ENCODE measurements at places on chromosomes 5 and 9.

- DNase-seq = no peak
Measured at GRCh38 chr5:167861129-167861927, 430.1 kb upstream of the WWC1 start.

GRCh38 chr9:134168757-134169550 is 4.6 kb upstream of the RNU6ATAC start:
- no peak for DNase-seq

DNA sequence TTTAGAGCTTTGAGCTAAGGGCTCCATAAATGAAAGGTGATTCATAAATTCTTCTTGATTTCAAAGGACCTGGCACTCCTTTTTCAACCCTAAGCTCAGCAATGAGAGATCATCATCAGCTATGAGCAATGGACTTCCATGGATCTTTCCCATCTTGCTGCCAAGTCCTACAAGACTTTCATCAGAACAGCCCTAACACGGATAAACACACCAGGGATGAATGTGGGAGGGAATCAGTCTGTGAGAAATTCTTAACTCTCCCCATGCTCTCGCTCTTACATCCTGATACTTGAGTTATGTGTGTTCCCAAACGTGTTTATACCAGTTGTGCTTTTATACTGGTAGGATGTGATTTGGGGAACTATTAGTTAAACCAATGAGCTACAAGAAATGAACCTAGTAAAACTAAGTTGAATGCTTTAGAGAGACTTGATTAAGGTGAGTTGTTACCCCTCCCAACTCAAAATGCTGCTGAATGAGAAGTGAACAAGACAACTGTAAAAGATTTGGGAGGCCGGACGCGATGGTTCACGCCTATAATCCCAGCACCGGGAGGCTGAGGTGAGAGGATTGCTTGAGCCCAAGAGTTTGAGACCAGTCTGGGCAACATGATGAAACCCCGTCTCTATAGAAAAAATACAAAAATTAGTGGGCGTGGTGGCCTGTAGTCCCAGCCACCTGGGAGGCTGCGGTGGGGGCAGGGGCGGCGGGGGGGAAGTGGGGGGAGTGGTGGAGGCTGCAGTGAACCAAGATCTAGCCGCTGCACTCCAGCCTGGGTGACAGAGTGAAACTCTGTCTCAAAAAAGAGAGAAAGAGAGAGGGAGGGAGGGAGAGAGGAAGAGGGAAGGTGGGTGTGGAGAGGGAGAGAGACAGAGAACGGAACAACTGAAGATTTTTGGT is 5.2 kb upstream of the RPL26L1 start:
- DNase-seq = no peak

GRCh38 chr9:116646661-116647514 is 40.2 kb upstream of the TRIM32 start:
- no peak for DNase-seq

DNA sequence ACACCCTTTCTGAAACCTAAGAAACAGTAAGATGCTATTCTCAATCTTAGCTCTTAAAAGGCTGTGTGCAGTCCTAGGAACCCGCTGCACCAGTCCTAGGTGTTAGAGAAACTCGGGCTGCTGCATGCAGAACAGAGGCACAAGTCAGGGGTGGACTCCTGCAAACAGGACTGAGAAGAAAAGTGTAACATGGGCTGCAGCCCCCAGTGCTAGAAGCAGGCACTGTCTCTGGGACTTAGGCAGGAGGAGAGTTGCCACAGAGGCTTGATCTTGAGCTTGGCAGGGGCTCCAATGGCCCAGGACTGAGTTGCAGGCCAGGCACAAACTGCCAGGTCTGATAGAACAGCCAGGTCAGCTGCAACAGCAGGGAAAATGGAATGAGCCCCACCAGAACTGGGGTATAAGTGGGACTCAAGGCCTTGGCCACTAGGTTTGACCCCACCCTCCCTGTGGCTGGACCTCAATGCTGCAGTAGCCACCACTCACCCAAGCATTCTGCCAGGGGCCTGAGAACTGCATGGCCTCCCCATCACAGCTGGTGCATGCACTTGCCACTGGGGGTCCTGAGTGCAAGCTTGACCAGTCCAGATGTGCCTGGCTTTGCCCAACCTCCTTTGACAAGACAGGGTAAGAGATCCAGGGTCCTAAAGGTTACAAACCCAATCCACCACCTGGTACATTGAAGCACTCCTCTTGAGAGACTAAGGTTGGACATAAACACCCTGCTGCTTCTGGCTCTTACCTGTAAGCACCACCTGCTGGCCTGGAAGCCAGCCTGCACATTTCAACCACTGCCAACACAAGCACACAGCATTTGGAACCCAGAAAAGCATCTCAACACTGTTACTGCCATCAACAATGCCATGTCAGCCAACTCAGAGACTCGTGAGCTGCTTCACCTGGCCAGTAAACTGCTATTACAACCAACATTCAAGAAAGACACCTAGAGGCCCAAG is 103.3 kb downstream of the FBXL17 start:
- DNase-seq = no peak

DNA sequence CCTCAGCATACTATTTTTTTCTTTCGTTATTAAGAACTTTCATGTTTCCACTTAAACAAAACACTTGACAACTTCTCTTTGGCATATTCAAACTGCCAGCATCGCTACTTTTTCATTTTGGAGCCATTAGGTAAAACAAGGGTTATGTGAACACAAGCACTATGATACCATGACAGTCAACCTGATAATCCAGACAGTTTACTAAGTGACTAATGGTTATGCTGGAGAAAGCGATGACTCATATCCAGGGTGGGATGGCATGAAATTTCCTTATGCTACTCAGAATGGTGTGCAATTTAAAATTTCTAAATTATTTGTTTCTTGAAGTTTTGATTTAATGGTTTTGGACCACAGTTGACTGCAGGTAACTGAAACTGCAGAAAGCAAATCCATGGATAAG is 29.9 kb upstream of the PRSS3 start:
- no peak for DNase-seq

DNA sequence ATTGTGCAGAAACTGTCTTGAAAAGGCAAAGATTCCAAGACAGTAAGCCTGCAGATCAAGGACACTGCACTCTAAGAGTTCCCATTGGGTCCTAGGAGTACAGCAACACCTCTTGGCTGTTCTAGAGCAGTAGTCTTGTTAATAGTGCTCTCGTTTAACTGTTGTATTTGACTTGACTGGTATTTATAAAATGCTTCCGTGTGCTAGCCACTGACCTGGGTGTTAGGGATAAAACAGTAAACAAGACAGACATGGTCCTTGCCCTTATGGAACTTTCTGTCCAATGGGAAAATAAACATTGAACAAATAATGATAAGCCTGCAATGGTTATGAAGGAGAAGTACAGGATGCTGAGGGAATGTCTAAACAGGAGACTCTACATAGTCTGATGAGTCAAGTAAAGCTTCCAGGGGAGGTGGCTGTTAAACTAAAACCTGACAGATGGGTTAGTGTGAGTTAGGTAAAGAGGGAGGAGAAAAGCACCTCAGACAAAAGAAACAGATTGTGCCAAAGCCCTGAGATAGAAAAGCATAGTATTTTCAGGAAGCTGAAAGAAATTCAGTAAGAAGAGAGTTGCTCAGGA is 33.3 kb downstream of the TDRD7 start:
- DNase-seq = no peak

GRCh38 chr9:138073408-138073807 is 195.8 kb downstream of the CACNA1B start:
- DNase-seq = no peak

- no peak for DNase-seq
Measured at GRCh38 chr5:174348311-174348981, 302.9 kb downstream of the NSG2 start.

DNA sequence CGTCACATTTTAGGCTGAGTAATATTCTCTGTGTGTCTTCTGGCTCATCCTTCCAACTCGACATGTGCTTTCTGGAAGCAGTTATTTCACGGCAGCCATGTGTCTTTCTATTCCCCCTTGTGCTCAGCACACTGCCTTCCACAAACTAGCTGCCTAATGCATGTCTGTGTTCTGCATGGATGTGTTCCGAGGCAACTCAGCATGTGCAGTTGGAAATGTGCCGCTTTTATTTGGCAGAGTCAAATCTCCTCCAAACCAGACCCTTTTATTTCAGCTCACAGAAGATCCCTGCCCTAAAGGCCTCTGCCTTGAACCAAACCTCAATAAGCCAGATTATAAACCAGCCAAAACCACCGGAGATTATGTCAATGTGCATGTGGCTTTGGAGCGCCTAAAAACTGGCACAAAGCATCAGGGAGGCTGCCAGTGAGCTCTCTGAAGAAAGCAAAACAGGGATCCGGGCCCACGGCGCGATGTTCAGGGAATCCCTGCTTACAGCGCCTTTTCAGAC is 360.2 kb downstream of the DEPDC1B start:
- no peak for DNase-seq

- DNase-seq = no peak
Measured at GRCh38 chr5:54646356-54647101, 129.0 kb downstream of the SNX18 start.

DNA sequence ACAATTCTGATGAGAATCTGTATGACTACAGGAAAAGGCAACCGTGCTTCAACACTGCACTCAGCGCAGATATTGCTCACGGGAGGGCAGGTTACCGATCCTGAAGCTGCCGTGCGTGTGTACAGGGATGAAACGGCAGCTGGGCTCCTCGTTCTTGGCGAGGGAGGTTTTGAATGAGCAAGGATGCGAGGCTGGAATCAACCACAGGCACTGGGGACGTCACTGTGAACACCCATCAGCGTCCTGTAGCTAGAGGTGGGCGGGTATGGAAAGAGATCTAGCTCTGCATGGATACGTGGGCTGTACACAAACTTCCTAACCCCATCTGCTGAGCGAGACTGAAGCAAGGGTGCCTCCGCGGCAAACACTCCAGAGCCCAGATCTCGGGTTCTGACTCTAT is 84.3 kb upstream of the COL5A1 start:
- no peak for DNase-seq

DNA sequence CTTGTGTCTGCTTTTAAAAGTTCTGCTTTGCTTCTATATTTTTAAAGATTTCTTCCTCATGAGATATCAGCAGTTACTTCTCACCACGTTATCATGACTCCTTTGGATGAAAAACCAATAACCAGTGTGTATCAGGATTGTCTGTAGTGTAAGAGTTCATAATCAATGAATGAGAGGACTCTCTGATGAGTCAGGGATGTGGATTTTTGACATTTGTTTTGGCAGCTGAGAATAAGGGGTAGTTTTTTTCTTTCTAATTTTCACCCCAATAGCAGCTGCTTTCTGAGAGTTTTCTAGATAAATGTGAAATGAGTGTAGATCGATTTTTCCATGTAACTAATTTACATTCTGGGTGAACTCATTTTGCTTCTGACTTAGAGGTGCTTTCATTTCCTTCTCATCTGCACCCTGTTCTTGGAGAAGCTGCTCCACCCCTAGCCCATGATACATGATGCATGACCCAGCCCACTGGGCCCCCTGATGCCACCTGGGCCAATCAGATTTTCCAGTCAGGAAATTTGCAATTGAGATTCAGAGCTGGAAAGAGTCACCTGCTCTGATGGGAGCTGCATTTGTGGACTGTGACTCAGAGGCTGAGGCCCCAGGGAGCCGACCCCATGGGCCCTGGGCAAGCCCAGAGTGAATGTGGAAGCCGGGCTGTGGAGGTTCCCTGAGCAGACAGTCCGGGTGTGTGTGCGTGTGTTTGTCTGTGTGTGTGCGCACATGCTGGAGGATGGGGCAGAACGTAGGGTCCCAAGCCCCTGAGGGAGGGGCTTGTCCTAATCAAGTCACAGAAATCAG is 159.3 kb downstream of the RGS3 start:
- no peak for DNase-seq

DNA sequence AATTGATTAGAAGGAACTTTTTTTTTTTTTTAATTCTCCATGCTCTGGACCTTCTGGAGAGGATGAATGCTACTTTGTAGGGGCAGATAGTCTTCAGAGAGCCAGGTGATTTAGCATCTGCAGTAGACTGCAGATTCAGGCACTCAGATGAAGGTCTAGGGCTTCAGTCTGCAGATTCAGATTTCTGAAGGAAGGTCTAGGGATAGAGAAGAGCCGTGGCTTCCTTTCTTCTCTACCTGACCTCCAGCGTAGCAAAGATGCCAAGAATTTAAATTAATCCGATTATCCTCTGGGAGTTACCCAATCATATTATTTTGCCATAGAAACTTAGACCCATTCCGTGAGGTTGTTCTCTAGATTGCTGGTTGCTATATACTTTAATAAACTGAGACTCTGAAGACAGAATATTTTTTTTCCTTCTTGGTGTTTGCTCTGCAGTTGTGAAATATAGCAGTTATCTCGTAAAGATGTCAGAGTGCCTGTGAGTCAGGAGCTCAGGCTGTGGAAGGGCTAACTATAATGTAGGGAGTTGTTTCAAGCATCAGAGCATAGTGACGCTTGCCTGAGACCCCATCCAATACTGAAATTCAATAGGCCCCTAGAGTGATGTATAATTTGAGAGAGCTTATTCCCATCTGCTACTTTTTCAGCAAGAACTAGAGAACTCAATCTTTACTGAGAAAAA is 132.7 kb upstream of the SLC12A2 start:
- DNase-seq = no peak

DNA sequence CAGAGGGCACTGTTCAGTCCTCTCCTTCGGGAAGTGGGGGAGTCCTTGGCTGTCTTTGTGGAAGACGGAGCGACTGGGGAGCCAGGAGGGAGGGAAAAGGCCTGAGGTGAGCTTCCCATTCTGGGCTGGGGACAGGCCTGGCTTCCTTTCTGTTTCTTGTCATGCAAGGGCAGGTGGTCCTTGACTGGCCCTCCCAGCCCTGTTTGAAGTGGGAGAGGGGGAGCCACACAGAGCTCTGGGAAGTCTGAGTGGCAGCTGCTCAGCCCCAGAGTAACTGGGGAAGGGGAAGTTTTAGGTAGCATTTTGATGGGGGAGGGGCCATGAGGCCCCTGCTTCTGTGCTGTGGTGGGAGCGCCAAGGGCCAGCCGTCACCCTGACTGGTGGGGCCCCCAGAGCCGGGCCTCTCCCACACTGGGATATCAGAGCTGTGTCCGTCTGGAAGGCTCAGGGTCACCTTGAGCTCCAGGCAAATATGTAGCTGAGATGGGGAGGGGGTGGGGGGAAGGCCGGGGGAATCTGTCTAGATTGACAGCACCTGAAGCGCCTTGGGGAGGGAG is 6.5 kb downstream of the UNC5A start:
- no peak for DNase-seq

GRCh38 chr5:133220851-133221674 is 169.2 kb downstream of the HSPA4 start:
- DNase-seq = no peak

- DNase-seq = no peak
Measured at GRCh38 chr9:36877239-36877638, 156.8 kb downstream of the PAX5 start.
